Epithelial cell of esophagus (primary cell): ENCODE measurements at places on chromosomes 16 and 17.
A peak's percentile ranks its signal among the peaks of the same experiment; 100 is the strongest.

DNA sequence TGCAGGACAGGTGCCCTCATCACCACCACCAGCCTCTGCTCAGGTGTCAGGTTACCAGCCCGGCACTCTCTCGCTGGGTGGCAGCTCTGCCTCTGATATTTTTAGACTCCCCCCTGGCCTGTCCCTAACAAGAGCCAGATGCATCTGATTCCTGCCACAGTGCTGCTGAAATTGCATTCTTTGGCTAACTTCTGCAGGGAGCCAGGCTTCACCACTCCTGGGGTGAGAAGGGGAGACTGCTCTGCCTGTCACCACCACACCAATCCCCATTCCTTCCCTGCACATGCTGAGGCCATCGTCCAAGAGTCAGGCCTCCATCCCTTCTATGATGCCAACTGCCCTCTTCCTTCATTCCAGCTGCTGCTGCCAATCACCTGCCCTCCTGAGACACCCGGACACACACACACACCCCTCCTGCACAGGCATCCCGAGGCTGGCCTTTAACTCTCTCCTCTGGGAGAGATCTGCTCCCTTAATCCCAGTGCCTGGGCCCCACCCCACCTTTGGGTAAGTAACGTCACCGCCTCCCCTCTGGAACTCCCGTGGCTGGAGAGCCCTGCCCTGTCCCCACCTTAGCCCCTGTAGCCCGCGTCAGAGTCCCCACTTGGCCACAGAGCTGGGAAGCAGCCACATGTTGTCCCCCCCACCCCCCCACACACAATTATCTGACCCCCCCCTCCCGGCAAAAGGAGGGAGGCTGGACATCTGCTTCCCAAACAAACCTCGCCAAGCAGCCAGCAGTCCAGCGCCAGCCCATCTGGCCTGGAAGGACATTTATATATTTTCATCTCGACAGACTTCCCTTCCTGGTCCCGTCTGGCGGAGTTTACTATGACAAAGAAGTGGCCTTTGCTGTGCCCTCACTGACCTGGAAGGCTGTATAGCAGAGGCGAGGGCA lies 2.8 kb downstream of the EMP2 start:
- no peak for DNase-seq

GRCh38 chr17:79646721-79647455 lies 36.0 kb upstream of the RBFOX3 start:
- no peak for DNase-seq

DNA sequence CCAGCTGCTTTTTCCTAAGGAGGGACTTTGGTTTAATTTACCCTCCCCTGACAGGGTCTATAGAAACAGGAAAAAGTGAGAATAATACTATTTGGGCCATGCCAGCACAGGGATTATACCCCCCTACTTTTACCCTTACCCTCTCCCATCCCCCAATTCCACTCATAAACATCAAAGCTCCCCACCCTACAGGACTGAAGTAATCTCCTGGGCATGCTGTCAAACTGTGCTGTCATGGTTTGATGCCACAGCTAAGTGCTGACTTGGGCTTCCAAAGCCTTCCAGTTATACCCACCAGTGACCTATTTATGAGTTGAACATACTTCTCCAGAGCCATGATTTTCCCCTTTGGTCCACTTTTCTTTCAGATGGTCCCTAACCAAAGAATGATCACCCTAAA lies 12.8 kb downstream of the PHF12 start:
- DNase-seq: no peak

- DNase-seq: no peak
Observed at GRCh38 chr17:35129154-35129972, 7.9 kb downstream of the FNDC8 start.

- DNase-seq: no peak
Observed at GRCh38 chr17:82222816-82223215, 6.0 kb upstream of the SLC16A3 start.

DNA sequence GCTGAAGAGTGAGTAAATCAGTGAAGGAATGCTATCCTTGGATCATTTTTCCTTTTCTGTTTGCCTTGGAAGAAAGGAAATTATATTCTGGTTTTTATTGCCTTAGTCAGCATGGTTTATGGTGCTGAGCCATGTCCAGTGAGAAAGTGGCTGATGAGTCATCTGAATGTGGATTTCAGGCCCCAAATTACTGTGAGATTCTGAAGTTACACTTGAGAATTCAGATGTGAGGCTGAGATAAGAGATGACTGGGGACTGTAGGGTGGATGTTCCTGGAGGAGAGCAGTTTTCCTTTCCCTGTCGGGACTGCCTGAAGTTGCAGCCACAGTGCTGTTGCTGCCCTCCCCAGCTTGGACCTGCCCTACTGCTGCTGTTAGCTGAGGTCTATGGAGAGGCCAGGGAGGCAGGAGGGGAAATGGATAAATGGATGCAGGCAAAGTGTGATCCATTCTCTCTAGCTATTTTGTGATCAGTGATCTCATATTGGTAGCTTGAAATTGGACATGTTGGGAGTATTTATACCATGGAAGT lies 4.2 kb upstream of the MAP3K14 start:
- peak; percentile 79 for DNase-seq

GRCh38 chr16:12570046-12570618 lies 233.6 kb downstream of the CPPED1 start:
- DNase-seq: no peak

GRCh38 chr17:40563220-40564052 lies 1.8 kb downstream of the CCR7 start:
- DNase-seq: no peak

DNA sequence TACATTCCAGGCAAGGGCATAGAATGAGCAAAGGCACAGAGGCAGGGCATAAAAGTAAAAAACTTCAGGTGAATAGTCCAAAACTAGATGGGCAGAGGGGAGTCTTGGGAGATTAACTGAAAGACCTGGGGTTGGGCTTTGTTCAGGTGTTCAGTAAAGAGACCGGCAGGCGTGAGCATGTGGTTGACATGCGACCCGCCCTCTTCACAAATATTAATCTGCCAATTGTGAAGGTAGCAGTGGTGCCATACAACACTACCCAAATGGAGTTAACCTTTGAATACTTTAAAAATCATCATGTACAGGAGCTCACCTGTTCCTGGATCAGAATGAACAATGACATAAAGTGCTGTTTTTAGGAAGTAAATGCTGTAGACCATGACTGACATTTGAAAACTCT lies 225.5 kb downstream of the LGALS9B start:
- no peak for DNase-seq

DNA sequence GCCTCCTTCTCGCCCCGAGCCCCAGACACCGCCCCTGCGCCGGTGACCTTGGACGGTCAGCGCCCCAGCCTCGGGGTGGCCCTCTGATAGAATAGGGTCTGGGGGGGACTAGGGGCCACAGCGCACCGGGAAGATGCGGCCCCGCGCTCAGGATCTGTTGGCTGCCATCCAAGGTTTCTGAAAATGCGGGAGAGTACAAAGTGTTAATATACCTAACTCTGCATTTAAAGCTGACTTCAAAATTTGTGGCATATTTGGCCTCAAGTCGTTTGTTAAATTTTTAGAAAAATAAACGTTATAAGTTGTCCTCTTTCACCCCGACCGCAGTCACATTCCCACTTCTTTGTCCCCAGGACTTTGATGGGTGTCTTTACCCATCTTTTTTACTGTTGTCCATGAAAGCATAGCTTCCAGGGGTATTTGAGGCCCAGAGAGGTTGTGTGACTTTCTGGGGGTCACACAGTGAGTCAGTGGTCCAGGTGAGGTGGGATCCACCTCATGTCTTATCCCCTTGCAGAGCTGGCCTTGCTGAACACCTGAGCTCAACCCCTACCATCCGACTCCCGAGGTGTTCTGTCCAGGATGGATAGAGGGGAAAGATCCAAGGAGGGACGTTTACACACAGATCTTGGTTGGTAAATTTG lies 796 bp downstream of the NT5M start:
- no peak for DNase-seq

DNA sequence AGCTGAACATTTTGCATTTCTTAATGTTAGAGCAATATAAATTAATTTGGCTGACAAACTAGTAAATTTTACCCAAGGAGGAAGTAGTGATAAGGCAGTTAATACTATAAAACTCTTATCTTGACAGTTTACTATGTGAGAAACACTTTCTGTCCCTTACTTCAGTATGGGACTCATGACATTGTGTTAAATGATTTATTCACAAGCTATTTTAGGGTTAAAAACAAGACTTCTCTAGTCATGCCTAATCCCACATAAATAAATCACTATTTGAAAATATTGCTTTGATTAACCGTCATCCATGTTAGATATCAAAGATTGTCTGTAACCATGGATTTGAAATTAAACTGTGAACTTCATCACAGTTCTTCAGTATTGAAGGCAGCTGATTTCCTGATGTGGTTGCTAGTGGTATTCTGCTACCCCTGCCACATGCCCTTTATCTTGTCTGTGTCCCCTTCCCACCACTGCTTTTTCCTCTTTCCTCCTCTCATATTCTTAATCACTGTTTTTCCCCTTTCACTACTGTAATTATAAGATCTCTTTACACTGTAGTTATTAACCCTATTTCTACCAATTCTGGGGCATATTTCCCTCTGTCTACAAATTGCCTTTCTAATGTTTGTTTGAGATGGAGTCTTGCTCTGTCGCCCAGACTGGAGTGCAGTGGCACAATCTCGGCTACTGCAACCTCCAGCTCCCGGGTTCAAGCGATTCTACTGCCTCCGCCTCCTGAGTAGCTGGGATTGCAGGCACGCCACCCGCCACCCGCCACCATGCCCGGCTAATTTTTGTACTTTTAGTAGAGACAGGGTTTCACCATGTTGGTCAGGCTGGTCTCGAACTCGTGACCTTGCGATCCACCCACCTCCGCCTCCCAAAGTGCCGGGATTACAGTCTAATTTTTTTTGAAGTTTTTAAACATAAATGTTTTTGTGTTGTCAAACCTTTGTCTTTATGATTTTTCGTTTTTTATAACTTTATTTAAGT lies 95.6 kb downstream of the STXBP4 start:
- no peak for DNase-seq

GRCh38 chr17:76969598-76970172 lies 101.5 kb downstream of the MGAT5B start:
- DNase-seq: no peak

DNA sequence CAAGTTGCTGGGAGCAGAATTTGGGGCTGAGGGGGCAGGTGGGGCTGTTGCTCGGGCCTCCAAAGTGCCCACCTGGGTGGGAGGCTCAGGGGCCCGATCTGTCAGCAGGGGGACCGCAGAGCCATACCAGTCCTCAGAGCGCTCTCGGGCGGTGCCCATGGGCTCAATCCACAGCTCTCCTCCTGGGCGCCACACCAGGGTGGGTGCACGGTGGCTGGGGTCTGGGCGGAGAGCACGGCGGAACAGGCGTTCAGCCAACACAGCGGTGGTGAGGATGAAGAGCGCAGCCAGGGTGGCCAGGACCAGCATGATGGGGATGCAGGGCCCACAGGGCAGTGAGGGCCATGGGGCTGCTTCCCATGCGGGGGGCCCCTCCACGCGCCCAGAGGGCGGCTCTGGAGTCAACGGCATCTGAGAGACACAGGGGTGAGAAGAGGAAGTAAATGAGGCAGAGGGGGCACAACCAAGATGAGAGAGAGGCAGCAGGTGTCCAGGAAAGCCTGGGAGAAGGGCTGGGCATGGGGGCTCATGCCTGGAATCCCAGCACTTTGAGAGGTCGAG lies 1.2 kb downstream of the C16orf54 start:
- DNase-seq: no peak
